ENCODE measurements at places on chromosomes 6 and 20.

DNA sequence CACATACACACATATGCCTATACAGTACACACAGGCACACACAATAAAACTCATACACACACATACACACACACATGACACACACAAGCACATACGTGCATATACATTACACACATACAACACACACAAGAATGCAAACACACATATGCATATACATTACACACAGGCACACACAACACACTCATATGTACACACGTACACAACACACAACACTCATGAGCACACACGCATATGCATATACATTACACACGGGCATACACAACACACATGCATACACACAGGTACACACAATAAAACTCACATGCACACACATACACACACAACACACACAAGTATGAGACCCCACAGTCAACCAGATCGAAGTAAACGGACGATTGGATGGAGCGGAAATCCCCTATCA is 238.2 kb downstream of the ERMARD start:
- no peak for DNase-seq

- no peak for DNase-seq
Measured at GRCh38 chr6:4287811-4288244, 152.5 kb upstream of the ECI2 start.

GRCh38 chr6:53540129-53540692 is 4.7 kb downstream of the GCLC start:
- no peak for DNase-seq

GRCh38 chr20:53080969-53081871 is 109.1 kb downstream of the TSHZ2 start:
- DNase-seq, result no peak

DNA sequence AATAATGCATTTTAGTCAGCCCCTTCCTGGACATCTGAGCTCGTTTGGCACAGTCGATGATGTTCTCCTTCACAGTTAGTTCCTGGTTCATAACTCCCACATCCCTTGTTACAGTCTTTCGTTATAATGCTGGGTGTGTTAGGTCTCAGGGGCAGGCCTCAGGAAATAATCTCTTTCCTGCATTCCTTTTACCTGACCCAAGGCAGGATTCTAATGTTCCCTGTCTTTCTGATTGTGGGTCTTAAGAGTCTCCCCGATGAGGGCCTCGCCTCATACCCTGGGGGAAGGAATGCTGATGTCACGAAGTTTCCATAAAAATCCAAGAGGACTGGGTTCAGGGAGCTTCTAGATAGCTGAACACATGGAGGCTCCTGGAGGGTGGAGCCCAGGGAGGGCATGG is 104.0 kb upstream of the CARMIL1 start:
- no peak for DNase-seq

DNA sequence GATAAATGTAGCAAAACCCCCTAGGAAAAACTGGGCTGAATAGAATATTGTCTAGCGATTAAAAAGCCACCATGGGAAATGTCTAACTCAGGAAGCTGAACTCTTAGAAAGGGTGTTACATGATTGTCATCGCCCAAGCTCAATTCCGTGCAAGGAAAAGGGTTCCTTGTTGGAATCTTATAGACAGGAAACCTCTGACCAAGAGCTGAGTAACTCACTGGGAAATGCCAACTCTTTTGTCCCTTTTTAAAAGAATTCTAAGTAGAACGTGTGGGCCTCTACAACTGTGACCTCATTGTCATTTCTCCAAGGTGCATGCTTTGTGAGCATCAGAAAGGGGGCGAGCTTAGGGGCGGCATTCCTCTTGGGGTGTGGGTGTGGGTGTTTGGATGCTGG is 88.1 kb downstream of the SYNJ2 start:
- DNase-seq, result no peak

DNA sequence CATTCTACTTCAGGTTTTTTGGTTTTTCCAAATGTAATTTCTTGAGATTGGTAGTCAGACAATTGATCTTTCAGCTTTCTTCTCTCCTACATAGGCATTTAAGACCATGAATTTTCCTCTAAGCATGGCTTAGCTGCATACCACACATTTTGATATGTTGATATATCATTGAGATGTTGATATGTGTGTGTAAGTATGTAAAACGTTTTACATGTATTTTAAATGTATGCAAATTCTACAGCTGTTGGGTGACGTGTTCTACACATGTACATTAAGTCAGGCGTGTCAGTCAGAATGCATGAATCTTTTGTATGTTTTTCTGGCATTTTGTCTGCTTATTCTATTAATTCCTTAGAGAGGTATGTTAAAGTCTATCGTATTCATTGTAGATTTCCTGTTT is 228.2 kb downstream of the CDH26 start:
- DNase-seq, result no peak

GRCh38 chr6:48037946-48038345 is 73.1 kb downstream of the PTCHD4 start:
- DNase-seq, result no peak

GRCh38 chr6:20266851-20267608 is 54.8 kb upstream of the MBOAT1 start:
- DNase-seq, result no peak

GRCh38 chr6:57267586-57268293 is 45.6 kb upstream of the RAB23 start:
- no peak for DNase-seq

- DNase-seq, result no peak
Measured at GRCh38 chr6:90322976-90323474, 26.4 kb upstream of the BACH2 start.

DNA sequence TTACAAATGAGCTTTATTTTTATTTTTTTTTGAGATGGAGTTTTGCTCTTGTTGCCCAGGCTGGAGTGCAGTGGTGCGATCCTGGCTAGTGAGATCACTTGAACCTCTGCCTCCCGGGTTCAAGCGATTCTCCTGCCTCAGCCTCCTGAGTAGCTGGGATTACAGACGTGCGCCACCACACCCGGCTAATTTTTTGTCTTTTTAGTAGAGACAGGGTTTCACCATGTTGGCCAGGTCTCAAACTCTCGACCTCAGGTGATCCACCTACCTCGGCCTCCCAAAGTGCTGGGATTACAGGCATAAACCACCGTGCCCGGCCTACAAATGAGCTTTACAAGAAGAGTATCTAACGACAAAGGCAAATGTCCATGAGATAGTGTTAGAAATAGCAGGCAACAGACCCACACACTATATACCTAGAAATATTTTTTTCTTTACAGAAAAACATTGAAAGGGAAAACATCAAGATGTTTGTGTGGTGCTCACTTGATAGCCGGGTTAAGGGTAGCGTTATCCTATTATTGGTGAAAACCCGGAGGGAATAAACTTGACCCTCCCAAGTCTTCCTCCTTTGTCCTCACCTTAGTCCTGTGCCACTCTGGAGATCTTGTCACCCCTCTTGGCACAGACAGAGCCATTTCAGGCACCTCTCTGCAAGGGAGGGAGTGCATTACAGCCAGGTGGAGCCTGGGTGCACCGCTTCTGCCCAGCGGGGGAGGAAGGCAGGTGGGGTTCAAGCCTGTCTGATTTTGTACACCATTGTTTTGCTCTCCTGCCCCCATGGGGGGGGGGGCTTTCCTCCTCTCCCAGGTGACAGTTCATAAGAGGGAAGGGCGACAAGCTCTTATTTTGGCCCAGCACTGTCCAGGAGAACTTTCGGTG is 21.0 kb upstream of the AVP start:
- DNase-seq, result no peak

DNA sequence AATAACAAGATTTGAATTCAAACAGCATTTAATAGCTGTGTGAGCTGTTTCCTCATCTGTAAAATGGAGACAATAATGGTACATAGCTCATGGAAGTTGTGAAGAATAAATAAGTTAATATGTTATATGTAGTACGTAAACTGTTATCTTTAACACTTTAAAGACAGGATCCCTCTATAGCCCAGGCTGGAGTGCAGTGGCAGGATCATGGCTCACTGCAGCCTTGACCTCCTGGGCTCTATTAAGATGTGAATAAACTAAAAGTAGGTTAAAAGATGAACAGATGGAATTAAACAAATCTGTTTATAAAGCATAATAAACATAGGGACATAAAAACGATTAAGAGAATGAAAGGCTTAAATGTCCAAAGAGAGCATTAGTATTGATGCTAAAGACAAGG is 3.0 kb downstream of the AMD1 start:
- no peak for DNase-seq

DNA sequence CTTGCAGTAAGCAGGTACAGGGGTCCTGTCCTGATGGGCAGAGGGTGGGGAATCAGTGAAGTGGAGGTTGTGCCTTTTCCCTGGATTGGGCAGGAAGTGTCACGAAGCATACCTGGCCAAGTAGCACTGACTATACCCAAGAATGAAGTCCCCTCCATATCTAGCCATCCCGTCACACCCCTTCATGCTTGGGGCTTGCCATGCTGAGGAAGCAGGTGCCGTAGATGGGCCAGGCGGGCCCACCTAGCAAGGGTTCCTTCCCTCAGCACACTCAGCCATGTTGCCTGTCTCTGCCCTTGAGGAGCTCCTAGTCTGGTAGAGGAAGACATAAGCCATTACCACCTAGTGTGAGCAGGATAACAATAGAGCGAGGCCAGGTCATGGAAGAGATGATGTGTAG is 33.5 kb downstream of the EIF2S2 start:
- DNase-seq, result no peak

DNA sequence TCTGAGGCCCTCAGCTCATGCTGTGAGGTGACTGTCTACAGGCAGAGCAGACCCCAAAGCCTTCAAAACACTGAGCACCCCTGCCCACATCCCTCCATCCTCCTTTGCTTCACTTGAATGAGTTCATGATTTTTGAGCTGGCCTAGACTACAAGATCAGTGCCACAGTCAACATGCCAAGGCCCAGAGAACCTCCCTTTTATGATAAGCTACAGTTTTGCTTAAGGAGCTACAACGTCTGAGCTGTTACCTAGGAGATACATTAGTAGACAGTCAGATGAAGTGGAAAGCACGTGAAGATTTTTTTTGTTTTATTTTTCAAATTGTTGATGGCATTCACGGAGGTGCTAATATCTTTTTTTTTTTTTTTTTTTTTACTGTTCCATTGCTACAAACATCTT is 139.0 kb downstream of the SOBP start:
- DNase-seq, result no peak
